ENCODE measurements at places on chromosomes 7 and 10.

GRCh38 chr7:130426564-130426963, 14.3 kb downstream of the CEP41 start:
- DNase-seq: no peak

- DNase-seq: no peak
Measured at GRCh38 chr10:52258799-52259425, 55.2 kb upstream of the DKK1 start.

DNA sequence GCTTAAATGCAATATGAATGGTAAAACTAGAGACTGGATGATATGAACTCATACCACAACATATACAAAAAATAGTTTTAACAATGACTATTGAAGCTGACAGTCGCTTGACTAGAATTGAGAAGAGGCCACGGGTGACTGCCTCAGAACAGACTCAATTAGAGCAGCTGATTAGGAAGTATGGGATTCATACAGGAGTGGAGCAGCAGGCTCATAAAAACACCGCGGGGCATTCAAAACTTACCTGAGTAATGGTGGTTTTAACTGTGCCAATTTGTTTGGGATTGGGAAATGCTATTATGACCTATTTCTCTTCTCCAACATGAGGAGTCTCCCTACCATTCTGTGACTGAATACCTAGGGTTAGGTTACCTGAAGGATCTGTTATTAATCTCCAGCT, 2.1 kb downstream of the CADPS2 start:
- DNase-seq: no peak

GRCh38 chr10:50452603-50453002, 171.2 kb downstream of the SGMS1 start:
- DNase-seq: no peak

GRCh38 chr10:26682931-26683330, 14.6 kb upstream of the PDSS1 start:
- no peak for DNase-seq

DNA sequence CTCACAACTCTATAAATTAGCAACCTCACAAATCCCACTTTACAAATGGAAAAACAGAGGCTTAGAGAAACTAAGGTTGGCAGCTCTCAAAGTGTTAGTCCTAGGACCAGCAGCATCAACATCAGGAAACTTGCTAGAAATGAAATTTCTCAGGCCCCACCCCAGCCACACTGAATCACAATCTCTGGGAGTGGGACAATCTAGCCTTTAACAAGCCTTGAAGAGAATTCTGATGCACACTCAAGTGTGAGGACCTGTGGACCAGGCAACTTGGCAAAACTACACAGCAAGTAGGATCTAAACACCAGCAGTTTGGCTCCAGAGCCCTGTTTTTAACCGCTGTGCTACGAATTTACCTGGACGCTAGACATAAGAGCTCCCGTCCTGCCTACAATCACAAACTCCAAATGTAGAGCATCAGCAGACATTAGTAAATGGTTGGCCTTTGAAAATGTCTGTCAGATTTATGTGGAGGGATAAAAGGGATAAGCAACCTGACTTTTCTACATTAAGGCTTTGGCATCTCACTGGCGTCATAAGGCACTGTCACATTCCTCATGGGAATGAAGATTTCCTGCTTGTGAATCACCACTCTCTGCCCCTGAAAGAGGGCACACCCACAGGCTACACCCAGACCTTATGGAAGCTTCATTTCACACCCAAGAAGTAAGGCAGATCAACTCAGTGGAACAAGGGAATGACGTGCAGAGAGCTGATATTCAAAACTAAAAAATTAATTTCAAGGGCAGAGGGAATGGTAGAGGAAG, 34.5 kb downstream of the PPP1R3C start:
- DNase-seq: no peak
